ENCODE measurements at places on chromosomes 7 and 10.

DNA sequence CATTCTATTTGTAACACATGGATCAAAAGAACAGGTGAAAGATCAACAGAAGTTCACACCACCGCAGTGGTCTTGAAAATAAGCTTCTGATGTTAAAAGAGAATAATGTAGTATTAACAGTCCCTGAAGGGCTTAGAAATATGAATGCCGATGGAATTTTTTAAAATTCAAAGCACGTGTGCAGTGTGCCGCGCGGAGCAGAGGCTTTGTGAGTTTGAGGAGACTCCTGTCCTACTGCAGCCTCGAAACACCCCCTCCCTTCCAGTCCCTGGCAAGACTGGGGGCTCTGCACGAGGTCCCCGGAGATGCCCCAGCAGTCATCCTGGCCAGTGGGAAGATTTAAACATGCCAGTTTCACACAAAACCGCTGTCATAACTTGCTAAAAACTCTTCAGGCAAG is 196.6 kb downstream of the DIP2C start:
- no peaks in the 10 kb centered on the region for H3K36me3 ChIP-seq
- no peaks in the 10 kb centered on the region for H3K27me3 ChIP-seq
- peaks cover 8% of the 10 kb centered on the region for H3K4me1 ChIP-seq

- peaks cover 4% of the 10 kb centered on the region for H3K36me3 ChIP-seq
- no peak for DNase-seq
- H3K4me1 ChIP-seq = peaks cover 11% of the 10 kb centered on the region
These were observed 3.4 kb downstream of the LRRC27 start for GRCh38 chr10:132335189-132336063.

DNA sequence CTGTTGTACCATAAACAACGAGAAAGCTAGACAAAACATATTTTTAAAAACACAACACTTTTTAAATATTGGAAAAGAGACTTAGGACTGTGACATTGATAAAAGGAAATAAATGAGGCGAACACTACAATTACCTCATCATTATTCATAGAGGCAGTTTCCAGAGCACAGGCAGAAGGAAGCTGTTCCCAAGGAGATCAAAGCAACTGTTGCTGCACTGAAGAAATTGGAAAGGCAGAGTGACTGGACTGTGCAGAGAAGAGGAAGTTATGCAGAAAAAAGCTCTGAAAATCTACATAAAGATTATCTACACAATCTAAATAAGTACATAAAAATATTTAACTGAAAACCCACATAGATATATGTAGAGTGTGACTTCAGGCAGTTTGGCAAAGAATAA is 32.8 kb downstream of the MYO3A start:
- DNase-seq = no peak
- no peaks in the 10 kb centered on the region for H3K36me3 ChIP-seq
- no peak overlapping the region for H3K4me3 ChIP-seq
- no peaks in the 10 kb centered on the region for H3K4me1 ChIP-seq
- H3K27me3 ChIP-seq = no peaks in the 10 kb centered on the region

GRCh38 chr7:24786941-24787340 is 29.7 kb upstream of the GSDME start:
- H3K27ac ChIP-seq = no peak overlapping the region
- no peak for DNase-seq

DNA sequence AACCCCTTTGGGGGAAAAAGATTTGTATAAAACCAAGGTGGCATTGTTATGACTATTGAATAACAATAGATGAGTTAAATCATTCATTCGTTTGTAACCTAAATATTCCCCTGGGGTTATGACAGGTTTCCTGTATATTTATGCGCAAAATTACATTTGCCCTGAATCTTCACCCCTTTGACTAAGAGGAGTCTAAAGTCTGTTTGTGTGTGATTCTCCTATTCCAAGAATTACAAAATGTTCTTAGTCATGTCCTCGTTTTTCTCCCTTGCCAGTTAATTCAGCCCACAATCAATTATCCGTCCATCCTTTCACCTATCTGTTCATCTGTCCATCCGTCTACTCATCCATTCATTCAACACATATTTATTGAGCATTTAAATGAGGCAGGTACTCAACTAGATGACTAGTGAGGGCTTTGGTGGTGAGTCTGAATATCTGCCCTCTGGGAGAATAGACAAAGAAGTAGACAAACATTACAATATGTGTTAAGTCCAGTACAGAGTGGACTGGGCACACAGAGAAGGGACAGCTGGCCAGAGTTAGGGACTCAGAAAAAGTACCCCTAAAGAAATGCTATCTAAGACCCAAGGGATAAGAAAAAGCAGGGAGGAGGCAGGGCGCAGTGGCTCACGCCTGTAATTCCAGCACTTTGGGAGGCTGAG is 35.6 kb upstream of the TCF7L2 start:
- no peaks in the 10 kb centered on the region for H3K36me3 ChIP-seq
- H3K4me3 ChIP-seq = no peak overlapping the region
- no peaks in the 10 kb centered on the region for H3K27me3 ChIP-seq
- H3K27ac ChIP-seq = no peak overlapping the region
- no peak for DNase-seq

- peak overlapping the region; percentile 4 for H3K27ac ChIP-seq
- no peaks in the 10 kb centered on the region for H3K36me3 ChIP-seq
- no peaks in the 10 kb centered on the region for H3K27me3 ChIP-seq
- DNase-seq = no peak
- no peak overlapping the region for H3K4me3 ChIP-seq
- no peaks in the 10 kb centered on the region for H3K4me1 ChIP-seq
These were observed 248.0 kb downstream of the PRPF18 start for GRCh38 chr10:13834581-13835286.

DNA sequence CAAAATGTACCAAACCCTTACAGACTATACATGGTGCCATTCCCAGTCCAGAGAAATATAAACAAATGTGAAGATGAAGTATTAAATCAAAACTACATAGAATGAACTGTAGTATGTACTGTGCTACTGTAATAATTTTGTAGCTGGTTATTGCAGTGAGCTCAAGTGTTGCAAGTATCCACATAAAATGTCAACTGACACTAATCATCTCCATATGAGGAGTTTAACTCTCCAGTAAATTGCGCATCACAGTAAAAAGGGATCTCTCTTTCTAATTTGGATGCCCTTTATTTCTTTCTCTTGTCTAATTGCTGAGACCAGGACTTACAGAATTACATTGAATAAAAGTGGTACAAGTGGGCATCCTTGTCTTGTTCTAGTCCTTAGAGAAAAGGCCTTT is 165.5 kb downstream of the CPED1 start:
- no peaks in the 10 kb centered on the region for H3K27me3 ChIP-seq
- H3K4me3 ChIP-seq = no peak overlapping the region
- peaks cover 19% of the 10 kb centered on the region for H3K4me1 ChIP-seq
- H3K36me3 ChIP-seq = no peaks in the 10 kb centered on the region
- no peak overlapping the region for H3K27ac ChIP-seq

- DNase-seq = no peak
- no peaks in the 10 kb centered on the region for H3K36me3 ChIP-seq
- H3K4me3 ChIP-seq = no peak overlapping the region
- H3K27ac ChIP-seq = no peak overlapping the region
- H3K27me3 ChIP-seq = no peaks in the 10 kb centered on the region
These were observed 44.7 kb downstream of the PPIF start for GRCh38 chr10:79392020-79392398.

DNA sequence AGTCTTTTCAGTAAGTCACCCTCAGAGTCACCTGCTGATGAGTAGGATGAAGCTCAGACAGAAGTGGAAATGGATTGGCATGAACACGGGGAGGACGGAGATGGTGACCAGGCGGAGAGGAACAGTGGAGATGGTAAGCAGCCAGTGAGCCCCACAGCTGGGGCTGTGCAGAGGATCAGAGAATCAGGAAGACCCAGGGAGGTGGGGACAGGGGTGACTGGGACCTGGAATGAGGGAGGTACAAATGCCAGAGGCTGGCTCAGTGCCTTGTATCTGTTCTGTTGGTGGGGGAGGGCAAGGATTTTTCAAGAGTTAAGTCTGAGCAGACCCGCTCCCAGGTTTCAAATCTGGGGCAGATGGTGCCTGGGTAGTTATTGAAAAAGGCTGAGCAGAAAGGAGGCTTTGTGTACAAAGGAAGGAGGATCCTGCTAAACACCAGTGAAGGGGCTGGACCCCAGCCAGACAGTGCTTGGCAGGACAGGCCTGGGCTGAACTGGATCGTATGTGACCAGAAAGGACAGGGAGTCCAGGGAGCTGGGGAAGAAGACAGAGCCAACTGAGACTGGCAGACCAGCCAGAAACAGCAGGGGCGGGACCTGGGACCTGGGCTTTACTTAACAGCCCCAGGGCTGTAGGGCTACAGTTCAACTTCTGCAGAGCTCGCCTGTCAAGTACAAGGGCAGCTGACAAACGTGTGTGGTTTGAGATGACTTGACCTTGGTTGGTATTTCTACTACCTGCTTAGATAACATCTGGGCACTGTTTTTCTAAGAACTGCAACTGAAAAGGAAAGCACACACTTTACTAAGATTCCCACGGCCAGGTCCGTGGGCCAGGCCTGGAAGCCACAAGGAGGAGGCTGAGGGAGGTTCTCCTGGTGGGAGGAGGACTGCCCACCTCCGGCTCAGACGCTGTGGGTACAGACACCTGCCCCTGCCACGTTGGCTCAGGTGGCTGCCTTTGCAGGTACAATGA is 13.2 kb upstream of the FRMPD2 start:
- H3K36me3 ChIP-seq = no peaks in the 10 kb centered on the region
- no peak overlapping the region for H3K27ac ChIP-seq
- DNase-seq = no peak
- H3K4me3 ChIP-seq = no peak overlapping the region

GRCh38 chr7:110856704-110857103 is 234.2 kb upstream of the LRRN3 start:
- H3K27ac ChIP-seq = no peak overlapping the region
- H3K27me3 ChIP-seq = no peaks in the 10 kb centered on the region
- no peaks in the 10 kb centered on the region for H3K4me1 ChIP-seq

- no peaks in the 10 kb centered on the region for H3K27me3 ChIP-seq
- H3K36me3 ChIP-seq = no peaks in the 10 kb centered on the region
- no peak overlapping the region for H3K27ac ChIP-seq
- H3K4me3 ChIP-seq = no peak overlapping the region
- H3K4me1 ChIP-seq = no peaks in the 10 kb centered on the region
These were observed 100.0 kb downstream of the AUTS2 start for GRCh38 chr7:69698109-69698825.

- no peak overlapping the region for H3K4me3 ChIP-seq
- H3K27ac ChIP-seq = no peak overlapping the region
These were observed 265.2 kb upstream of the PPP2R2D start for GRCh38 chr10:131635564-131636015.

DNA sequence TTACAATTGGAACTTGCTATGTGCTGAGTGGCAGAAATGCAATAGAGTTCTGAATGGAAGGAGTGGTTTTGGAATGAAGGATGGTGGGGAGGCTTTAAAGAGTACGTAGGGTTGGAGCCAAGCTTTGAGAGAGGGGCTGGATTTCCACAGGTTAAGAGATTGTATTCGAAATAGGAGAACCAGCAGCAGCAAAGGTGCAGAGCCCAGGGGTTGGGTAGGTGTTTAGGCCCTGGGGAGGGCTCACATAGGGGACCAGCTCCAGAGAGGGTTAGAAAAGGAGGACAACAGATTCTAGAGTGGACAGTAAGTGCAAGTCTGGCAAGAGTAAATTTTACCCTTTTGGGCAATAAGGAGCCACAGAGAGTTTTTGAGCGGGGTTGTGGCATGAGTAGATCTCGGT is 297.2 kb downstream of the RPS24 start:
- peaks cover 7% of the 10 kb centered on the region for H3K4me1 ChIP-seq
- H3K36me3 ChIP-seq = no peaks in the 10 kb centered on the region
- H3K4me3 ChIP-seq = no peak overlapping the region
- no peak for DNase-seq
- H3K27me3 ChIP-seq = no peaks in the 10 kb centered on the region
- no peak overlapping the region for H3K27ac ChIP-seq

Measured in liver (tissue), 10 donors.